B cell (primary cell): ENCODE measurements at places on chromosomes 6 and 20.
A peak's percentile ranks its signal among the peaks of the same experiment; 100 is the strongest.

GRCh38 chr20:517221-517620, 26.4 kb downstream of the CSNK2A1 start:
- no peak for DNase-seq

DNA sequence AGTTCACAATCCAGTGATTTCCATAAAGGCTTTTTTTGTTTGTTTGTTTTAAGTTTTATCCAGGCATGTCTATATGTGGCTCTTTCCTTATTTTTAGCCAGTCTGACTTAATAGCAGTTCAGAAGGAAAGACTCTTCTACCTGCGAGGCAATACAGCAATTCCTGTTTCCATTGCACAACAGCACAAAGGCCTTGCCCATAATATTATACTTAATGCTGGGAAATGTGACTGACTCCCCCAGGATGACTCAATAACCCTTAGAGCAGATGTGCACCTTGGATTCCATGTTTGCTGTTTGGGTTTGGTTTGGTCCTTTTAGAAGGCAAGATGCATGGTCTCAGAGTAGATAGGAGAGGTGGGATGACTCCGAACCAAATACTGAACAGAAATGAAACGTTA, 184.1 kb downstream of the MTFR2 start:
- no peak for DNase-seq

GRCh38 chr6:75201901-75202672, 3.8 kb downstream of the COL12A1 start:
- DNase-seq: peak; percentile 33

DNA sequence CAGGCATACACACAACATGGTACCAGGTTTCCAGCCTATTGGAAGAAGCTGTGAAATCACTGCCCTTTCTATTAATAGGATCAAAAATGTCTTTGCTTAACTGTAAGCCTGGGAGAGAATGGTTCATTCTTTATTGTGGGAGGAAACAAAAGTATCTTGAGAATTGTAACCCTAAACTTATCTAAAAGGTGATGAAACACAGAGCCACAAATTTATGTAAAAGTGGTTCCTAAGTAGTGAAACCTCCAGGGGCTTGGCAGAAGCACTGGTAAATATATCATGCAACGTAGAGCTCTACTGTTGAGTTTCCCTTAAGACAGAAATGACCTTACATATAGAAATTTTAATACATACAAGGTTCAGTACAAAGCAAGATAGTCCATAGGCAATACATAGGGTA, 17.2 kb upstream of the NOX3 start:
- DNase-seq: no peak

DNA sequence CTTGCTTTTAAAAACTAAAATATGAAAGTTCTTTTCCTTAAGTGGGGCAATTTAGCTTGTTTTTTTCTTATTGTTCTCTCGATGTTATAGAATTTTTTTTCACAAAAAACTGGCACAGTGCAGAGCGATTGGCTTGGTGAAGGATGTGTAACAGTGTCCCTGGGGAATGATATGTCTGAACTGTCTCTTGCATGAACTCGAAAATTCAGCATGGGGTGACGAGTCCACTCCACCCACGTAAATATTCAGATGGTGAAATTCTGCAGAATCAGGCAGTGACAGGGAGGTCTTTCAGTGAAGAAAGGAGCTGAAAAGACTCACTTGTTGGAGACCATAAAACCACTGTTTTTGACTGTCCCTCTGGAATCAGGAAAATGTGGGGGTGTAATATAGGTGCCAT, 505.3 kb downstream of the MMUT start:
- DNase-seq: no peak

DNA sequence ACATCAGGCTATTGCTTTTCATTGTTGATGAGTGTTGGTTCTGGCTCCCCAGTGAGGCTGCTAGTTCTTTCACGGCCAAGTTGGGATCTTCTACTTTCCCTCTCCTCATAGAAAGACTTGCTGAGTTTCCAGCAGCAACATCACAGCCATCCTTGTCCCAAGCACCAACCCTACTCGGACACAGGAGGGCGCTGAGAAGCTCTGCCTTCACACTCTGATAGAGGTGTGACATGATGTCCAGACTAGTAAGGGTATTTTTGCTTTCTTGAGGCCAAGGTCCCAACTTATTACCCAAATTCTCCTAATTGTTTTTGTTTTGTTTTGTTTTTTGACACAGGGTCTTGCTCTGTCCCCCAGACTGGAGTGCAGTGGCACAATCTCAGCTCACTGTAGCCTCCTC, 3.0 kb upstream of the GCM1 start:
- no peak for DNase-seq

DNA sequence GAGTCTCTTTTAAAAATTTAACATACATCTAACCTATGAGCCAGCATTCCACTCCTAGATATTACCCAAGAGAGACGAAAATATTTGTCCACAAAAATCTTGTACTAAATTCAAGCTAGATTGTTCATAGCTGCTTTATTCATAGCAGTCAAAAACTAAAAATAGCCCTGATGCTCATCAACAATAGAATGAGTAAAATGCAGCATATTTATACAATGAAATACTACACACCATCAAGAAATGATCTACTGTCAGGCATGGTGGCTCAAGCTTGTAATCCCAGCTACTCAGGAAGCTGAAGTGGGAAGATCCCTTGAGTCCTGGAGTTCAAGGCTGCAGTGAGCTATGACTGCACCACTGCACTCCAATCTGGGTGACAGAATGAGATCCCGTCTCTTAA, 22.0 kb upstream of the SRC start:
- no peak for DNase-seq

GRCh38 chr20:56373942-56374341, 15.2 kb downstream of the FAM210B start:
- no peak for DNase-seq
